Lung microvascular endothelial cell (primary cell): ENCODE measurements at places on chromosomes 12 and 14.

DNA sequence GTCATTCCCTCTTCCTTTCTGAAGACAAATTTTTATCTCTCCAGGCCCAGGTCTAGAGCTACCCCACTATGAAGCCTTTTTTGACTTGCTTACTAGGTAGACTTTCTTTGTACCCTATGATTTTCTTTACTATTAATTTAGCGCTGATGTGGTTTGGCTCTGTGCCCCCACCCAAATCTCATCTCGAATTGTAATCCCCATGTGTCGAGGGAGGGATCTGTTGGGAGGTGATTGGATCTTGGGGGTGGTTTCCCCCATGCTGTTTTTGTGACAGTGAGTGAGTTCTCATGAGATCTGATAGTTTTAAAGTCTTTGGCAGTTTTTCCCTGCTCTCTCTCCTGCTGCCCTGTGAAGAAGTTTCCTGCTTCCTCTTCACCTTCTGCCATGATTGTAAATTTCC, 118.1 kb downstream of the SLC38A1 start:
- no peak for DNase-seq

DNA sequence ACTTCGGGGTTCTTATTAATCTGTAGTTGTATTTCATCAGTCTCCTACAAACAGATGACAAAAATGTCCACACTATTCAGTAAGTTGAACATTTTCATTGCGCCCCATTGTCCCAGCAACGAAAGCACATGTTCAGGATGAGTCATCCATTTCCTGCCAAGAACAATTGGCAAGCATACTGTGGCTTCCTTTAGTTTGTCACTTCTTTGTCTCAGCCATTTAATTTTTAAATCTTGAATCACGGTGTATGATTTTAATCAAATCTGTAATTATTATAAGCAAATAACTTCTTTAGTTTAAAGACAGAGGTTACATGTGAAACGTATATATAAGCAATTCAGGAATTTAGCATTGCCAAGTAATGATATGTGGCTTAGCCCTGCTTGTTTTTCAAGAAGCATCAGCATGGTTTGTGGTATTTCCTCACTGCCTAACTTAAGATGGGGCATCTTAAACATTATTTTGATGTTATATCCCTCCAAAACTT, 211.3 kb upstream of the KRR1 start:
- DNase-seq, result peak; percentile 99

GRCh38 chr12:32644431-32644830, 34.7 kb upstream of the DNM1L start:
- DNase-seq, result no peak

- peak; percentile 14 for DNase-seq
Measured at GRCh38 chr14:76375947-76376404, at the start of gene ESRRB. TSS of gene ESRRB (plus strand) at chr14:76376137. CDS start at chr14:76376402, 265 bp downstream.

GRCh38 chr12:52390739-52391617, 5.5 kb upstream of the KRT84 start:
- peak; percentile 38 for DNase-seq

DNA sequence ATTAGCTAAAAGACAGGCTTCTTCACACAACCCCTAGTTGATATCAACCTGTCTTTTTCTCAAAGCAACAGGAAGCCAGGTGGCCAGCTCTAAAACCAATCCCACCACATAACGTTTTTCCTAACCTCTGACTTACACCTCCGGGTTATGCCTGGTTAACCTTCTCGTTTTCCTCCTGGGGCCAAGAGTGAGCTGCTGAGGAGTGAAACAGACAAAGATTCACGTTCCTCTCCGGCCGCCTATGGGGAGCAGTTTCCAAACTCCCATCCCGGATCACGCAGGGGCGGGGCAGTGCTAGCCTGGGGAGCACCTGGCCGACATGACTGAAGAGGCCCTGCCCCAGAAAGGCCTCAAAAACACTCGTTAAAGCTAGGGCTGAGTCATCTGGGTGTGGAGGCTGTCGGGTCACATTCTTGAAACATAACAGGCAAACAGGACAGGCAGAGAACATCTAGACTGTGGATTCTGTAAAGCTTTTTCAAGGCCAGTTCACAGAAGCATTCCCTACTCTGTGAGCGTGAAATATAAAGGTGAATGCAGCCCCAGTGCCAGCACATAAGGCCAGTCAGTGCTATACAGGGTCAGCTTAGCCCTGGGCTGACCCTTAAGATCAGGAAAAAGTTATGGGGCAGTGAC, 25.9 kb upstream of the LGALS3 start:
- DNase-seq, result peak; percentile 89

DNA sequence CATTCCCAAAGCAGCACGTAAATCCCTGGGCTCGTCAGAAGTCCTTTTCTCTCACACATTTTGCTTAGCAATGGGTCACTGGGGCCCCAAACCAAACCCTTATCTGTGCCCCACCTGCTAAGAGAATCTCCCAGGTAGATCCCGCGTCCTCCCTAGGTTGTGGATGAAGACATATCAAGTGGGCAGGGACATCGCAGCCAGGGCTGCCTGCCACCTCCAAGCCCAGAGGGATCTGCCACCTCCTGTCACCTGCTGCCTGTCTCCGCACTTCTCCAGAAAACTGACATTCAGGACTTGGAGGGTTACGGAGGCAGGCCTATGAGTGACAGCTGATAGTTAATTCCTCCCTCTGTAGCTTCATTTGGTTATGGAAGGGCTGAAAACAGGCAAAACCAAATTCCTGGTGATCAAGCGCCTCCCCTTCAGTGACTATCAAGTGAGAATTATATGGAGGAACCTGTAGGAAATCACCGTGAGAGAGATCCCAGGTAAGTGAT, 19.5 kb downstream of the BCL11B start:
- no peak for DNase-seq
